ENCODE measurements at places on chromosomes 4 and X.

DNA sequence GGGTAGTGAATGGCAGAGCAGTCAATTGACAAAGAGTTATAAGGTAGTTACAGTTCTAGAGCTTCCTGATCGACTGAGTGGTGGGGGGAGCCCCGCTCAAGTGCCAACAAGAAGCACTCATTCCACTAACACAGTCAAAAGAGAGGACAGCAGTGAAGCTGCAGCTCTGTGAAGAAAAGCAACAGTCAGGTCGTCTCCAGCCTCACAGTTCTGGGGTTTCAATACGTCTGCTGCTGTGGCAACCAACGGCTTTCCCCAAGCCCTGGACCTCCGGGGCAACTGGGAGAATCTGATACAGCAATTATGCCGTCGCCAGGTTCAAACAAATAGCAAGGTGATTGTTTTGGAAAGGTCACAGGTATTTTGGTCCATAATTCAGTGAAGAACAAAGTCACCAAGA is 30.8 kb downstream of the GPM6B start:
- no peak for DNase-seq

DNA sequence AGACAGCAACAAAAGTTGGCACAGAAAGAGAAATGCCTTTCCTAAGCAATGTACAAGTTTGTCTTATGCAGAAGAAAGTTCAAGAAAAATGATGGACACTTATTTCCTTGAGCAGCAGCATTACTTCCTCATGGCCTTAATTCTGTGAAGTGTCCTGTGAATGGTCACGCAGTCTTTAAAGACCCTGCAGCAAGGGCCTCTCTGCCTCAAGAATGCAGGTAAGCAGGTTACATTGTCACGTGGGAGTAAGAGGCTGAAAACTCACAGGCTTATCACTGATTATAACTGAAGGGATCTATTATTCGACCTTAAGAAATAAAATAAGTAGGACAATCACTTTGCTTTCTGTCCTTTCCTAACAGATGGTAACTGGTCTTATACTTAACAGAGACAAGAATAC is 109.1 kb downstream of the ATP8A1 start:
- DNase-seq: no peak

- no peak for DNase-seq
Observed at GRCh38 chr4:181431006-181431405, 812.2 kb upstream of the TENM3 start.

- no peak for DNase-seq
Observed at GRCh38 chrX:129694805-129695204, 40.0 kb upstream of the APLN start.

DNA sequence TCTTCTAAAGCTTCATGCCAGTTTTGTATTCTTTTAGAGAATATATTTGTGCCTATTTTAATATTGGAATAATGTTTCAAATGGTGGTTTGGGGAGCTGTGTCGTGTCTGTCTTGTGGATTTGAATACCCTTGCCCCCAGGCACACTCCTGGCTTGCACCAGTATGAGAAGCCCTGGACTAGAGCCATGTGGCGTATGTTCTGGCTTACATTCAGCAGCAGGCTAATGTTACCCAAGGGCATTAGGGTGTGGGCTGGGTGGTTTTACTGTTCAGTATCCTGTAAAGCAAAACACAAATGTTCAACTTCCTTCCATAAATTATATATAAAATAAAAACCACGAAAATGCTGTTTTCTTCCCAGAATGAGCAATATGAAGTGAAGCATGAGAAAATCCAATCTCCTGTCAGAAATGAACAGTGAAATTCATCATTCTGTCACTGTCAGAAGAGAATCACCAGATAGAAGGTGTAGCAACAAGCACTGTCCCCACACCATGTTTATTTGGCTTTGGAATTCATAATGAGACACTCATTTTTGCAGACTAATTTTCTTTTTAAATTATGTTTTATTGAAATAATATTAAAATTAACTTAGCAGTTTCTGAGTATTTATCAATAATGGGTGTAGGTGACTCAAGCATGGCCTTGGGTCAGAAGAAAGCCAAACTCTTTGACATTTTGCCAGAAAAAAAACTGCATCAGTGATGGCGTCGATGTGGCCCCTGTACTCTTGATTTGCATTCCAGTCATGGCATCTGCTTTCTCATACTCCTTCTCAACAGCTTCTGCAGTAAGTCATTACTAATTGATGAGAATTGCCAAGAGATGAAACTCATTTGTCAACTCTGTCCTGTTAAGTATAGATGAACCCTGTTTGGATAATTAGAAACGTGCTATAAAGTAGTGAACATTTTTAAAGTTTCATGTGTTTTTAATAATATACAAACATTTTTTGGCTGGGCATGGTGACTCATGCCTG is 43.8 kb downstream of the WWC2 start:
- no peak for DNase-seq

DNA sequence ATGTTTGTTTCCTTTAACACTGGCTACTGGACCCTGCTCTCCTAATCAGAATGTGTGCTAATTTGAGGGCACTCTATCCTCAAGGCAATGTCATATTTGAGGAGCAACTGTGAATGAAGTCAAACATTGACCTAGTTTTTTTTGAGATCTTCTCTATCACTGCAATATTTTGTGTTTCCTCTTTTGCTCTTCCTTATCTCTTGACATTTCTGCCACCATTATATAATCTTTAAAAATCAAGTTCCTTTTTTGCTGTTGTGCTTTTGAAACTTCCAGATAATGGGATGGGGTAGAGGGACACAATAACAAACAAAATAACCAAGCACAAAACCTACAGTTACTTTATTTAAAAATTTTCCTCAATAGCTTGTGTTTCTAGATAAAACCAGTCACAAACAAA is 7.4 kb upstream of the WDFY3 start:
- DNase-seq: no peak

DNA sequence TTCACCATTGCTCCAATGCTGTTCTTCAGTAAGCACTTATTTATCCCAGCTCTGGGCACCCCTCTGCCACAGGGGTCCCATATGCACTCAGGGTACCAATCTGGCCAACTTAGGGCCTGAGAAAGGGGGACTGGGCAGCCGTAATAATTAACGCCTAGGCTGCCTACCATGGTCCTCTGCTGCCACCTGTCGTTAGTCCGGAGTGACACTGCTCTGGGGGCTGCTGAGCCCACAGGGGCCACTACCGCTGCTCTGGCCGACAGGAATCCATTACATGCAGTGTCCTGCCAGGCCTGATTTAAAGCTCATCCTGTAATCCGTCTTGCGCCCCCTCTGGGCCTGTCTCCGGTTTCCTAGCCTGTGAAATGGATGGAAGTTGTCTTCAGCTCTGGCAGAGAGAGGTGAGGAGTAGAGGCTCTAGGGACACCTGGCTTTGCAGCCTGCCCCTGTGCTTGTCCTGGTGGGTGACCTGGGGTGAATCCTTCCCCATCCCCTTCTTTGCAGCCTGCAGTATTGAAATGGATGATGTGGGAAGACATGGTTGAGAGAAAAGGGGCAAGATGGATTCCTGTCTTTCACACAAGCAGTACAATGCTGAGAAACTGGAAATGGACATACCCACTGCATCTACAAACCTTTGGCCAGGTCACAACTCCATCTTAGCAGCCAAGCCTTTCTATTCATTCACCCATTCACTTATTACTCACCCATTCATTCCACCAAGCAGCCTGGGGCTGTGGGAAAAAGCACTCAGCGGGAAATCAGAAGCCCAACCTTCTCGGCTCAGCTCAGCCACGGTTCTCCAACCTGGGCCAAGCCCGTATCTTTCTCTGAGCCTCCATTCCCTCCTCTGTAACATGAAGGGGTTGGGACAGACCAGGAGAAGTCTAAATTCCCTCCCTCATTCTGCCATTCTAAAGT is 116.3 kb upstream of the NALF2 start:
- peak; percentile 22 for DNase-seq

DNA sequence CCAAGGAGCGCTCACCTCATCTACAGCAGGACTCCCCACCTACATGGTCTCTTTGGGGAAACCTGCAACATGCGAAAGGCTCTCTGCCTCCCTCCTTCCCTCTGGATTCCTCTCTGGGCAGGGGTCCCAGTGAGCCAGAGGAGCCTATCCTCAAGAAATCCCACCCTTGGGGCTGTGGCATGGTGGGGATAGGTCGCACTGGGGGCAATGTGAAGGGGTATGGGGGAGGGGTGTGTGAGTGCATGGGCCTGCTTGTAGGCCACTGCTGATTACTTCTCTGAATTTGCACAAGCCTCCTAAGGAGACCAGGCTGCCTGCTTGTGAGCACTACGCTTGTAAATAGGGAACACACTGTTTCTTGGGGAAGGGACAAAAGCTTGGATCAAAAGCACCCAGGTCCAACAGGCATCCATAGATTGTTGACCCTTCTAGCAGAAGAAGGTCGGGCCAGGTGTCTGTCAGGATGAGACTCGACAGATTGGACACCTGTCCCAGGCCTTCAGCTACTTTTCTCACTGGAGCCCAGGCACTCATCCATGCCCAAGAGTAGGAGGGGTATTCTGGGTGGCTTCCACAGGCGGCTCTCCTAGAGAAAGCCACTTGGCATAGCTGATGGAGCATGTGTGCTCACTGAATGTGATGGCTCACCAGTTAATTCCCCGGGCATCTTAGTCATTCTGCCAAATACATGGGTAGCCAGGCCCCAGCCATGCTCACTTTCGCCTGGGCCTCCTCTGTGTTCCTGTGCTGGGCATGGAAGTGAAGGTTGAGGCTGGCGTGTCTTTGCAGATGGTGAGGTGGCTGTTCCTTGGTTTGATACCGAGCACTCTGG is 75.0 kb downstream of the NBDY start:
- DNase-seq: no peak

- no peak for DNase-seq
Observed at GRCh38 chrX:16435399-16435986, 214.5 kb upstream of the S100G start.

GRCh38 chr4:99468889-99469288 is 33.7 kb upstream of the ADH7 start:
- no peak for DNase-seq

All from GM19239 (cell line).